ENCODE measurements at places on chromosomes 12 and 14.

DNA sequence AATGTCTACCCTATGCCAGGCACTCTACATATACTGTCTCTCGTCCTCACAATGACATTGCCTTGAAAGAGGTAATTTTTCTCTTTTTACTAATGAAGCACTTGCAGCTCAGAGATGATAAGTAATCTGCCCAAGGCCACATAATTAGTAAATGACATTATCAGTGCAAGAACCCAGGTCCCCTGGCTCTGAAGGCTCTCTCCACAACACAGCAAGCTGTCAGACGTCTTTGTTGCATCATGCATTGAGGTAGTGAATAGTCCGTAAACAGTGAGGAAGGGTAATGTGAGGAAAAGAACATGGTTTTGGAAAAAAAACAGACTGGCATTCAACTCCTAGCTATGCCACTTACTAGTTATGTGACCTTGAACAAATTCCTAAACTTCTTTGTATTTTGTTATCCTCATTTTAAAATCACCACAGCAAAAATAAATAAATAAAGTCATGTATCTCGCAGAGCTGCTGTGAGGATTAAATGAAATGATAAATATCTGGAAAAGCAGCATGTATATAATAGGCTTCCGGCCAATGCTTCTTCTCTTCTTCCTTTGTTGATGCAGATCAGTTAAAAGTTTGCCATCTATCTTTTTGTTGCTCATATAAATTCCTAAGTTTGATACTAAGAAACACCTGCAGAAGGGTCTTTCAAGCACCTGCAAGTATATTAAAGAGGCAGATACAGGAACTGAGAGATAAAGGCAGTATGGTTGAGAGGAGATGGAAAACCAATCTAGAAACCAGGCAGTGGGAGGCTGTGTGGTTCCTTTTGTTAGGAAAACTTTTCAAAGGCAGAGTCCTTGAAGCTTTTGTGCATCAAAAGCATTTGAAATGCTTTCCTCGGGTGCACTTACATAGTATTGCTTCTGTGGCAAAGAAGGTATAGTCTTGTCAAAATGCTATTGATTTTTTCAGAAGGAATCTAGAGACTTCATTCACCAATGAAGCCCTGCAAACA is 82.8 kb downstream of the BTG1 start:
- no peak for DNase-seq

DNA sequence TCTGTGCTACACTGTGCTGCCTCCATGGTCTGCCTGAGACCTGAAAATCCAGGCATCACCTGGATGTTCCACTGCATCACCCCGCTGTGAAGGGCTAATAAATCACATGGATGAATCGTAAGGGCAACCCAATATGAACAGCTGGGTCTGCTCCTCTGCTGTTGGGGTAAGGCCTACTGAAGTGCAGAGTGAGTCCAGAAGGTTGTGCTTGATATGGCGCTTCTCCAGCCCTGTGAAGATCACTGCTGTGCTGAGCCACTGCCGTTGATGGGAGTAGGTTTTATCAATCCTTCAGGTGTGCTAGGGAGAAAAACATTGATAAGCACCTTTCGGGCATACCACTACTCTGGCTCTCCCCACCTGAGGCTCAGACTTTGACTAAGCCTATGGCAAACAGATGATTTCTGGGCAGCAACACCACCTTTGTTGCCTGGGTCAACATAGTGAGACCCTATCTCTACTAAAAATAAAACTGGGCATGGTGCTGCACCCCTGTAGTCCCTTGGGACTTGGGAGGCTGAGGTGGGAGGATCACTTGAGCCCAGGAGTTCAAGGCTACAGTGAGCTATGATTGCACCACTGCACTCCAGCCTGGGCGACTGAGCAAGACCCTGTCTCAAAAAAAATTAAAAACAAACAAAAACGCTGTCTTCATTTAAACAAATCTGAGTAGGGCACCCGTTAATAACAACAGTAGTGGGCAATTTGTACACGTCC is 1.7 kb downstream of the ACVRL1 start:
- no peak for DNase-seq

DNA sequence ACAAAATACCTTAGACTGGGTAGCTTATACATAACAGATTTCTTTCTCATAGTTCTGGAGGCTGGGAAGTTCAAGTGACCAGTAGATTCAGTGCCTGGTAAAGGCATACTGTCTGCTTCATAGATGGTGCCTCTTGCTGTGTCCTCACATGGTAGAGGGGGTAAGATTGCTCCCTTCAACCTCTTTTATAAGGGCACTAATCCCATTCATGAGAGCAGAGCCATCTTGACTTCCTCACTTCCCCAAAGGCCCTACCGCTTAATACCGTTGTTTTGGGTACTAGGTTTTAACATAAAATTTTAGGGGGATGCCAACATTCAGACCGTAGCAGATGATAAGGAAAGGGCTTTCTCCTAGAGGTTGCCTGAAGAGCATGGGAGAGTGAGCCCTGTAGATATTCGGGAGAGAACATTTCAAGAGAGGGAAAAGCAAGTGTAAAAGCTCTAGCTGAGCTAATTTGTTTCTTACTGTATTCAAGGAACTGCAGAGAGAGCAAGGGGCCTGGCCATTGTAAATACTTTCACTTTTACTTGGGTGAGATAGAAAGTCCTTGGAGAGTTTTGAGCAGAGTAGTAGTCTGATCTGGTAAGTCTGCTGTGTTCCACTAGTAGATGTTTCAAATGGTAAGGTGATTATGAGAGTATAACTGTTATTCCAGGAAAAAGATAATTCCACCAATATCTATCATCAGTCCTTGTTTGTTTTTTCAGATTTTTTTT is 27.3 kb downstream of the FRS2 start:
- peak; percentile 30 for DNase-seq

GRCh38 chr12:3350432-3350831 is 140.6 kb upstream of the PRMT8 start:
- no peak for DNase-seq

DNA sequence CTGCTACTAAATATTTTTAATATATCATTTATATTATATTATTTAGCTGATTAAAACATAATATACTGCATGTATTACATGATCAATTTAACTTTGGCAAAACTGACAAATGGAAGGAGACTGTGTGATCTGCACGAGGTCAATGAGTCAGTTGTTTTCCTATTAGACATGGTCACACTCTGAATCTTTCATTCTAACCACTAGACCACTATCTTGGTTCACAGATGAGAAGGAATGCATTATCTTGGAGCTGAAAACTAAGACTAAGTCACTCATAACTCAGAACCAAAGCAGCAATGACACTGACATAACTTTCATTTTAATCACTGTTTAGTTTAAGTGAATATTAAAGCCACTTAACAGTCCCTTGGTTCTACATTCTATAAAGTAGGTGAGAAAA is 37.4 kb downstream of the GNPTAB start:
- DNase-seq: peak; percentile 82

DNA sequence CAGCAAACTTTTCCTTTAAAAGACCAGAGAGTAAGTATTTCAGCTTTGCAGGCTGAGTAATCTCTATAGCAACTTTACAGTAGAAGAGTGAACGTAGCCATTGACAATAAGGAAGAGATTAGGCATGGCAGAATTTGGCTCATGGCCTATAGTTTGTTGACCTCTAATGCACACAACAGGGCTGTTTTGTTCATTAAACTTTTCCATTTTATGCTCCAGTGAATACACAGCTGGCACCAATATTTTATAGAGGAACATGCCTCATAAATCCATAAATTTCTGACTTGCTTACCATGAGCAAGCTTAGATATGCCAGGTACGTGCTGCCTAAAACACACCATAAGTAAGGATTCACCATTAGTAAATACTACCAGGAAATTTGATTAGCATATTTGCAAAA is 609.0 kb upstream of the STXBP6 start:
- DNase-seq: no peak

DNA sequence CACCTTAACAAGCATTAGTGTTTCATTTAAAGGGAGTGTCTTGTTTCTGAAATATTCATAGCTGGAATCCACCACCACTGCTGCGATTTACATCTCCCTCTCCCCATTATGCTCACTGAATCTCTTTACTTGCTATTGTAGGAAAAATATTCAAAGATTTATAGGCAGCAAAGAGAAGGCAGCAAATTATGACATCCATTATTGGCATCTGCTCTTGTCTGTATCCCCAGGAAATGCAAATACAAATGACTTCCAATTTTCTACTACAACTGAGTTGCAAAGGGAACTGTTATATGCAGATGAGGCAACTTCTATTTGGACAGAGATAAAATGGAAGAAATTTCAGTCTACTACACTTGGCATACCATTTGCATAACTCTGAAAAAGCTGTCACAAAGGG is 88.4 kb upstream of the PRKD1 start:
- DNase-seq: no peak

- no peak for DNase-seq
Measured at GRCh38 chr12:131040491-131040890, 86.8 kb downstream of the ADGRD1 start.

- no peak for DNase-seq
Measured at GRCh38 chr14:37566811-37567371, 28.2 kb downstream of the FOXA1 start.

- DNase-seq: no peak
Measured at GRCh38 chr12:65832217-65832616, 7.9 kb downstream of the HMGA2 start.

- DNase-seq: no peak
Measured at GRCh38 chr12:108606492-108606891, 8.6 kb upstream of the TMEM119 start.

- no peak for DNase-seq
Measured at GRCh38 chr12:98222135-98222534, 293.3 kb upstream of the TMPO start.

GRCh38 chr12:49440035-49440434 is 72.8 kb downstream of the SPATS2 start:
- DNase-seq: peak; percentile 34

DNA sequence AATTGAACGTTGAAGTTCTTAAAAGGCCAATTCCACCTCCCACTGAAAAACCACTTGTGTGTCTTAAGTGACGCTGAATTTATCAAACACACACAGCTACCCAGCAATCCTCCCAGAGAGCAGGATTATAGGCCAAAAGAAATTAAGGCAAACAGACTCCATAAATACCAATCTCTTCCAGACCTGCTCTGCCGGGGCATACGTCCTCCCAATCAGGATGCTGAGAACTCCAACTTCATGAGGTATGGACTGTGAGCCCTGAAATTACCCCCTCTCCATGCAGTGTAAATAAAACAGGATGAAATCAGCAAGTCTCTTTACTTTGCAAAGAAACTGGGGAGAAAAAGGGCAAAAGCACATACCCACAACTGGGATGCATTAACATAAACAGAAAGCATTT is 265.2 kb downstream of the KSR2 start:
- no peak for DNase-seq

GRCh38 chr14:98965076-98965475 is 306.9 kb downstream of the BCL11B start:
- DNase-seq: no peak
